Immature natural killer cell (primary cell): ENCODE measurements at places on chromosomes 1 and 21. TPM values are rescaled to one million over a fixed set of nuclear protein-coding genes. Genes with fewer than 3 reads are reported as not detected.

DNA sequence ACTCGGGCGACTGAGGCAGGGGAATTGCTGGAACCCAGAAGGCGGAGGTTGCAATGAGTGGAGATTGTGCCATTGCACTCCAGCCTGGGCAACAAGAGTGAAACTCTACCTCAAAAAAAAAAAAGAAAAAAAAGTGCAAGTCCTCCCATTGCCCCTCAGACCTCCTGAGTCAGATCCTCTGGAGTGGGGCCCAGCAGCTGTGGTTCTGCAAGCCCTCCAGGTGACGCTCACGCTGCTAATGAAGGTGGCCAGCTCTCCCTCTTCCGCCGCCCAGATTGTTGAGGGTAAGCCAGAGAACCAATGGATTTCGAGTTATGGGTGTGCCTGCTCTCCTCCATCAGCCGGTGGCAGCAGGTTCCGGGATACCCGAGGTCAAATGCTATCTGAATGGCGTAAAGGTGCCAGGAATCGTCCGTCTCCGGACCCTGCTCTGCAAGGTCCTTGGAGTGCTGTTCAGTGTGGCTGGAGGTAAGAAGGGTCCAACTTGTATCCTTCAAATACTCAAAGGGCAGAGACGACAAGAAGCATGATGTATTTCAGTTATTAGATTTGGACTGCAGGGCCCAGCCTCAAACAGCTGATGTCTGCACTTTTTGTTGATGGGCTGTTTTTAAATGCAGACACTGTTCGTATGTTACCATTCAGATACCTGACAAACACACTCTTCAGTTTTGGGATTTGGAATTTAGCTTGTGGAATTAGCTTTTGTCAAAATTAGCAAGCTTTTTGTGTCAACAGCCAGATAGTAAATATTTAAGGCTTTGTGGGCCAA, 17.6 kb downstream of the CLCN6 start:
- no peak for DNase-seq

DNA sequence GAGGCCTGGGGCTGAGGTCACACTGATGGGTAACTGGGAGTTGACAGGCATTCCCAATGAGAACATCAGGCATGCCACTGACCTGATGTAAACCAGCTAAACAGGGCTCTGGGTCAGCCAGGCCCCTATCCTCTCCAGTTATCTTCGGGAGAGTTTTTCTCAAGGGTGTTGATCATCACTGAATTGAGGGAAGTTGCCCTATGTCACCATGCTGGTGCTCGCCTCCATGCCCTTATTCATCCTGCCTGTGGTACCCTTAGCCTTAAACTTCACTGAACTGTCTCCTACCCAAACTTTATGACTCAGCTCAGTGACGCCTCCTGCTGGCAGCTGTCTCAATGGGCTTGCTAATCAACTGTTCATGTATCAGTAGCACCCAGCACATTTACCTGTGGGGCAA, 80.7 kb upstream of the TNR start:
- no peak for DNase-seq

Gene BMP8B
- 0.09 TPM for polyA plus RNA-seq

Gene HTR1D
- not detected for polyA plus RNA-seq

Gene AKR7A3
- polyA plus RNA-seq, result not detected

- no peak for DNase-seq
Measured at GRCh38 chr1:38152351-38153065, 105.9 kb upstream of the POU3F1 start.

DNA sequence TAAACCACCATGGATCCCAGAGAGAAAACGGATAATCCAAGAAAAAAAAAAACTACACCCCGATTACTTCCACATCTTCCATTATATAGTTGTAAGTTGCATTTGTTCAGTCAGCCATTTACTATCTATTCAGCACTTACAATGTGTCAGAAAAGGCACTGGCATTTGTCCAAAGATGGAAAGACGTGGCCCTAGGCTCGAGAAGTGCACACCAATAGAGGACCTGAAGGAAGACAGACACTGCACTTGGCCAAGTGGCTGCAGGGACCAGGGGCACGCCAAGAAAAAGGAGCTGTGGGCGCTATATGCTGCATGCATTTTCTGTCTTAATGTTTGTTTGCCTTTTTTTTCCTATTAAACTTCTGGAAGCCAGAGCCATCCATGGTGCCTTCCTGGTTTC, 45.2 kb upstream of the LYST start:
- no peak for DNase-seq

GRCh38 chr1:212630158-212630900, 21.8 kb downstream of the ATF3 start:
- peak; percentile 63 for DNase-seq

- DNase-seq, result no peak
Measured at GRCh38 chr1:25720624-25721023, 79.4 kb upstream of the SELENON start.

GRCh38 chr1:72997624-72998023, 715.3 kb upstream of the NEGR1 start:
- no peak for DNase-seq

DNA sequence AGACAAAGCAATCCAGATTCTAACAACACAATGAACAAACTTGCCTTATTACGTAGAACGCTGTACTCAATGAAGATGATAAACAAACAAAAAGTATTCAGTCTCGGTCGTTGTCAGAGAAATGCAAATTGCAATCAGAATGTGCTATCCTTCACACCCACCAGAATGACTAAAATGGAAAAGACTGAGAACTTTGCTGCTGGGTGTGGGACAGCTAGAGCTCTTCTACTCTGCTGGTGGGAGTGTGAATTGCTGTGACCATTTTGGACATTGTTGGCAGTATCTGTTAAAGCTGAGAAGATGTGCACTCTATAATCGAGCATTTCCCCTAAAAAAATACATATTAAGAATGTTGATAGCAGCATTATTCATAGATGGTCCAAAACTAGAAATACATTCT, 111.4 kb downstream of the PEX14 start:
- DNase-seq, result no peak

DNA sequence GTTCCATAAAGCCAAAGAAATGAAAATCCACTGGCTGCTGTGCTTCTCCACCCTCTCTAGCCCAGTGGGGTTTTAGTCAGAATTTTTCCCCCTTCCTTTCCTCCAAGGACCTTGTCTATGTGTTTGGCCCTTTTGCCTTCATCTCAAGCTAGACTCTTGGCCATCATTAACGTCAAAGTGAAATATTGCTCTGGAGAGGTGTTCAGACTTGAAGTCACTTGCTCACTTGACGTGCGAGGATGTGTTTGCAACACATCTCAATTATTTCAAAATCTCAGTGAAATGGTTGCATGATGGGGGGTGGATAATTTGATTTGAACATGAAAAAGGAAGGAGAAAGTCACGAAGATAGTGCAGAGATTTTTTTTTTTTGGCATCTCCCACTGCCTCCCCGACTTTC, 13.6 kb downstream of the EVA1C start:
- DNase-seq, result no peak

Gene BRINP3
- not detected for polyA plus RNA-seq

DNA sequence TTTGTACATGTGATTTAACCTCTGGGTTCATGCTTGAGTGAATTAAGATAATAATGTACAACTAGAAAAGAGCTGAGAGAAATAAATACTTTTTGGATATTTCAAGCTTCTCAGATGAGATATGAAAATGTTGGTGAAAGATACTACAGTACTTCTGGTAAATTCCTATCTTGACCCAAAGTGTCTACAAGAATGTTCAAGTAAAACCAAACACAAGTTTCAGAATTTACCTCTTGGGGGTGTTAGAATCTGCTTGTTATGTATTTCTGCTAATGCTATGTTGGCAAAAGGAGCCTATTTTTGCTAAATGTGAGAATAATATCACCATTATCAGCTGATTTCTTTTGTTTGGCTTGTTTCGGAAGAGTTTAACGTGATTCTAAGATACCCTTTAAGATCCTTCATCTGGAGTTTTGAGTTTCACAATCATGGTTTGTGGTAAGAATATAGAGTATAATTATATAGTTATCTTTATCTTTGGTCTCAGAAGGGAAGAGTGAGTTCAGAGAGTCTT, 388.5 kb downstream of the LMO4 start:
- no peak for DNase-seq

DNA sequence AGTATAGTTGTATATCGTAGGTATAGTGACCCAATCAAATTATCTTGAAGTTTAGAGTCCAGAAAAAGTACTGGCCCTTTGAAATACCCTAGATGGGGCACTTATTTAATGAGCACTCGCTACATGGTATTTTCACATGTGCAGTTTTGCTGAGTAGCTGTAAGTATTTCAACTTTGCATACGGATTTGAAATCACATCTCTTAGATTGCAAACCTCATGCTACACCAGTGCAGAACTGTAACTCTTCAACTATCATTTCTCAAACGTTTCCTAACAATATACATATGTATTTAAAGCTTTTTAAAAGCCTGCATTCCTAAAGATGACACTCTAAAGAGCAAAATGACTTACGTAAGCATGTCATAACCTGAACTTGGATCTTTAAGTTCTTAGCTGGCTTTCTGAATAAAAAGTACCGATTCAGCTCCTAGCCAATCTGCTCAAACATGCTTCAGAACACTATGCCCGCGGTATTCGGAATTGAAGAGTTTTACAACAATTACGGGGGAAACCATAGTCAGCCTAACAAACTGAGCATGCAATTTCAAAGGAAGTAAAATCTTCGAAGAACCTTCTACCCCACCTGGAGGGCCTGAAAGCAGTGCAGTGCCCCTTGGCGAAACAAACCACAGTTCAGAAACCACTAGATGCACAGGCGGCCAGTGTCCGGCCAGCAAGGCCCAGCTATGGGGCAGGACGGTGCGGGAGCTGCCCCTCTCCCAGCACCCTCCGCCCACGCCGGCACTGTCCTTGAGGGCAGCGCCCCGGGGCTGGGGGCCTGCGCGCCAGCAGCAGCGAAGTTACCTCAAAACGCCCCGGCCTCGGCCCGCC, 863 bp downstream of the FH start:
- no peak for DNase-seq

- no peak for DNase-seq
Measured at GRCh38 chr1:230262867-230263567, 163.1 kb downstream of the PGBD5 start.

GRCh38 chr1:147750618-147751217, 9.7 kb downstream of the GJA5 start:
- DNase-seq, result no peak

Gene CLCA4
- polyA plus RNA-seq, result not detected

GRCh38 chr1:53295726-53296116, 32.1 kb downstream of the LRP8 start:
- no peak for DNase-seq

DNA sequence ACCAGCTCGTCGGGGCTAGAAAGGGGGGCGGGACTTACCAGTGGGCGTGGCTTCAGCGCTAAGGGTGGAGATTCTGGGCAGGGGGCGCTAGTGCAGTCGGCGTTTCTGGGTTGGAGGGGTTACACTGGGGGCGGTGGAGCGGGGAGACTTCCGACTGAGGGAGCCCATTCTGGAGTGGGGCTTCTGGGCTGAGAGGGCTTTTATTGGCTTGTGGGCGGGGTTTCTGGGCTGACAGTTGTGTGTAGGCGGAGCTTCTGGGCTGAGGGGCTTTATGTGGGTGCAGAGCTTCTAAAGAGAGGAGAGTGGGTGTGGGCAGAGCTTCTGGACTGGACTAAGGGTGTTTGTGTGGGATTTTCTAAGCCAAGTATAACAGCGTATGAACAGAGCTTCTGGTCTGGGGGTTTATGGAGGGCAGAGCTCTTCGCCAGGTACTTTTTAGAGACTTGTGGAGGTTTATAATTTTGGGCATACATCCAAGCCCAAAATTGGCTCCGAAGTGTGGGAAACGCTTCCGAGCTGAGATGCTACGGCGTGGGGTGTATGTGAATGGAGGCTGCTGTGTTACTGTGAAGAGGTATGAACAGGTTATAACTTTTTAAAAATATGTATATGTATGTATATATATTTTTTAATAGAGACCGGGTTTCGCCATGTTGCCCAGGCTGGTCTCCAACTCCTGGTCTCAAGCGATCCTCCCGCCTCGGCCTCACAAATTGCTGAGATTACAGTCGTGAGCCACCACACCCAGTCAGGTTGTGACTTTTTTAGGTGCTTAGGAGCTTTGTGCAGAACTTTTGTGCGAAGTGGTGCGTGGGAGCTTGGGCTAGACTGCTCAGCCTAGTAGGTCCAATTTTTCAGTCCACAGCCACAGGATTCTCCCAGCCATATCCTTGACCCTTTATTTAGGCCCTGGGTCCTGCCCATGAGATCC, 825 bp downstream of the TMEM39B start:
- DNase-seq, result no peak

- DNase-seq, result no peak
Measured at GRCh38 chr1:72763481-72763880, 481.1 kb upstream of the NEGR1 start.

DNA sequence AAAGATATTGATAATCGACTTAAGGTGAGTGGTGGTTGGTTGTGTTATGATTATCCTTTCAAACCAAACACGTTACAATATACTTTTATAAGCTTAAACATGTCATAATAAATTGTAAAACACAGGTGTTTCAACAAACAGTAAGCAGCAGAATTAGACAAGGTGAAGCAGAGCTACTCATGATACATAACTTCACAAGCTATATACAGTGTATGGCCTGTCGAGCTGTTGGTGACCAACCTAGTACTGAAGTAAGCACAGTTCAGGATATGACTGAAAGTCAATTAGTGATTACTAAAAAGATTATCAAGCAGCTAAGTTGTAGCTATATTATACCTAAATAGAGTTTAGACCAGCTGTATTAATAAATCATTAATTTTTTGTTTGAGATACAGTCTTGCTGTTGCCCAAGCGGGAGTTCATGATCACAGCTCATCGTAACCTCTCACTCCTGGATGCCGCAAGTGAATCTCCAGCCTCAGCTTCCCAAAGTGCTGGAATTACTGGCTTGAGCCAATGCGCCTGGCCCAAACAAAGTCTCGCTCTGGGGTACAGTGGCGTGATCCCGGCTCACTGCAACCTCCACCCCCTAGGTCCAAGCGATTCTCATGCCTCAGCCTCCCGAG, 148.1 kb downstream of the EIF4G3 start:
- DNase-seq, result no peak

- DNase-seq, result no peak
Measured at GRCh38 chr1:1982379-1983232, 21.0 kb downstream of the CFAP74 start.

- no peak for DNase-seq
Measured at GRCh38 chr1:41418857-41419583, 57.8 kb downstream of the FOXO6 start.

Gene WNT3A
- not detected for polyA plus RNA-seq

Gene RGS8
- not detected for polyA plus RNA-seq

DNA sequence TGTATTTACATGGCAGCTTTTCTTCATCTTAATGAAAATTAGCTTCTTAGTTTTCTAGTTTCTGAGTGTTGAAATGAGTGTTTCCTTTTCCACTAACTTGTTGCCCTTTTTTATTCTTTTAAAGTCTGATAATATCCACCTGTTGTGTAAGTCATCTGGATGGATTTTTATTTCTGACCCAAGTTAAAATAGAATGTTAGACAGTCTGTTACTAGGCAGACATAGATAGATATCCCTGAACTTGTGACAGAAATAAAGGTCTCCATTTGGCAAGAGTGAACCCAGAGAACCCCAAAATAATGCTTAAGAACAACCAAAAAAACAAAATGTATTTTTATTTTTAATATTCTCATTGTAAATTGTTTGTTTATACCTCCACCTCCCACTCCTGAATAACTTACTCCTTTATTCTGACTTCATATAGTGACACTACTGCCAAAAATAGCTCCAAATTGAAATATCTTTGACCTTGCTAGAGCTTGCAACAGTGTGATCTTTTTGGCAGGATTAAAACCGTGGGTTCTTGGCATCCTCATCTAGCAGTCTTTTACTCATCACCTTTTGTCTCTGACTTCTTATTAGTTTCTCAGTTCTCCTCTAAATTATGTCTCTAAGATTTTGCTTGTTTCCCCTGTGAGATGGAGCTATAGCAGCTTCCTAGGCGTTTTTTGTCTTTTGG, 26.9 kb upstream of the SH3D21 start:
- no peak for DNase-seq
